Activated CD4-positive, CD25-positive, alpha-beta regulatory T cell (primary cell): ENCODE measurements at places on chromosomes 13 and 19.

DNA sequence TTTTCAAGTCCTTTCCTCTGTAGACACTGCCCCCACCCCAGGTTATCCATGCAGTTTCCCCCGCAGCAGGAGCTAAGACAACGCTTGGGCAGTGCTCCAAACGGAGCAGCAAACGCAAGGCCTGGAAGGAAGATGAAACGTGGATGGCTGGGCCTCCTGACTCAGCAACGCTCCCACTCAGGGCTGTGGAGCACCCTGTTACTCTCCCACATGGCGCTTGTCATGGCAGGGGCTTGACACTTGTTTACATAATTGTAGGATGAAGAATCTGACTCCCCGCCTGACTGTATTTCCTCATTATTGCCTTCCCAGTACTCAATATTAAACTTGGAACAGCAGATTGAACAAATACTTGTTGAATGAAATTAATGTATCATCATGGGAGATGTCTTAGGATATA, 799 bp upstream of the C1QTNF9B start:
- no peak for DNase-seq

DNA sequence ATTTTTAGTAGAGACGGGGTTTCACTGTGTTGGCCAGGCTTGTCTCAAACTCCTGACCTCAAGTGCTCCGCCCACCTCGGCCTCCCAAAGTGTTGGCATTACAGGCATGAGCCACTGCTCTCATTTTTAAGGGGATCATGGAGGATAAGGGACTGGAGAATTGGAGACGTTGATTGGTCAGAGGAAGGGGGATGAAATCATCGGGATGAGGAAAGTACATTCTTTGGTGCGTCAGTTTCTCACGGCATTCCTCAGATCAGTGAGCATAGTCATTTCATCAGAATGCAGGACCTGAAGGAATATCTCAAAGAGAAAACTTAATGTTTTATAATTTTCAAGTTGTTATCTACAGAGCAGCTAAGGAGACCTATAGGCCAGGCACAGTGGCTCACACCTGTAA, 14.0 kb downstream of the ZNF114 start:
- DNase-seq = no peak

- no peak for DNase-seq
Measured at GRCh38 chr19:52665529-52665928, 27.4 kb upstream of the ZNF83 start.

DNA sequence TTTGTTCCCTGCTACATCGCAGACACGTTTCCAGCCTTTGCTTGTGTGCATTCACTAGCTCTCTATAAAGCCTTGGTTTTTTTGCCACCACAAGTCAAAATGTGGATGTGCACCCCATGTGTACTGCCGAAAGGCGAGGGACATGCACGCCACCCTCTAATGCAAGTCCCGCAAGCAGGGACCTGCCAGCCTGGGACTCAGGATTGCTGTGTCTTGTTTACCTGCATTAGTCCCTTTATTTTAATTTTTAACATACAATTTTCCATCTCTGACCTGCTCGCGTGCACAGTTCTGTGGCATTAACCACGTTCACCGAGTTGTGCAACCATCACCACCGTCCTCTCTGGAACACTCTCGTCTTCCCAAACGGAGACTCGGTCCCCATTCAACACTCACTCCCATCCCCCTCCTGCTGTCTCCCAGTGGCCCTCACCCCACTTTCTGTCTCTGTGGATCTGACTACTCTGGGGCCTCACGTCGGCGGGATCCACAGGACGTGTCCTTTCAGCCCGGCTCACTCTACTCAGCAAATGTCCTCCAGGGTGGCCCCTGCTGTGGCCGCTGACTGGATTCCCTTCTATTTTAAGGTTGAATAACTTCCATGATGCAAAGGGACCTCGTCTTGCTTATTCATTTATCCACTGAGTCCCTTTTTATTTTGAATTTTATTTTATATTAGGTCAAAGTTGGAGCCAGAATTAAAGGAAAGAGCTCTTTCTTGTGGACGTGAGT, 58.4 kb downstream of the RASA3 start:
- no peak for DNase-seq

- DNase-seq = no peak
Measured at GRCh38 chr19:32498648-32499200, 82.3 kb upstream of the PDCD5 start.

DNA sequence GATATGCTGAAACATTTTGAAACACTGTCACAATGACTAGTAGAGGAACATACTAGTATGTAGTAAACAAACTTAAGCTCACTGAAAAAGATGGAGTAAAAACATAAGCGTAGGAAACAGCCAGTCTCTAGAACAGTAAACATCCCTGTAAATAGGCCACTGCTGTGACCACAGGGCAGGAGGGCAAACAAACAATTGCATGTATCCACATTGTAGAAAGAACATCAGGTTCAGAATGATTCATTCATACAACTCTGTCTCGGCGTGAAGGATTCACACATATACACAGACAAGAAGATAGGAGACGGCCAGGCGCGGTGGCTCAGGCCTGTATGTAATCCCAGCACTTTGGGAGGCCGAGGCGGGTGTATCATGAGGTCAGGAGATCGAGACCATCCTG, 390.1 kb downstream of the IRS2 start:
- DNase-seq = no peak

DNA sequence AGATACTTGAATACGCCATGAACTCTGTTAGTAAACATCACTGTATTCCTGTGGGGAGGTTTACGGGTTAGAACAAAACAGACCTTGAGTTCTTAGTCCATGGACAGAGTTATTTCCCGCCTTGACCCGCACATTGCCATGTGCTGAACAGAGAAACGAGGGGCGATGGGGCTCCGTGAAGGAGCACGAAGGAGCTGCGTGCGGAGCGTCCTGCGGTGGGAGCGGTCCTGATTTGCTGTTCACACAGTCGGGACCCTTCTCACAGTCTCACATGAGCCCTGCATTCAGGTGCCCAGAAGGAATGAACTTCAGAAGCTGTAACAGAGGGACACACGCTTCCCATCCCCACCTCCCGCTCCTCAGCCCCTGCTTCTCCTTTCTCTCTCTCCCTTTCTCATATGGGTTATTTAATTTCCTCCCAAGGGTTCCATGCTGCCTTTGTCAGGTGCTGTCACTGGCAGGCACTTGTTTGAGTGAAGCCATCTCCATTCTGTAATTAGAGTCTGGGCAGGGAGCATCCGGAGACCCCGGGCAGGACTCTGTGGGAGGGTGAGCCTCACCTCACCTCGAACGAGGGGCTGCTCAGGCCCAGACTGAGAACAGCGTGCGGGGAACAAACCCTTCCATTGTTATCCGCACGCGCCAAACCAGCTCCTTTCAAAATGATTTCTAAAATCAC, 76.9 kb downstream of the TEX29 start:
- DNase-seq = no peak

DNA sequence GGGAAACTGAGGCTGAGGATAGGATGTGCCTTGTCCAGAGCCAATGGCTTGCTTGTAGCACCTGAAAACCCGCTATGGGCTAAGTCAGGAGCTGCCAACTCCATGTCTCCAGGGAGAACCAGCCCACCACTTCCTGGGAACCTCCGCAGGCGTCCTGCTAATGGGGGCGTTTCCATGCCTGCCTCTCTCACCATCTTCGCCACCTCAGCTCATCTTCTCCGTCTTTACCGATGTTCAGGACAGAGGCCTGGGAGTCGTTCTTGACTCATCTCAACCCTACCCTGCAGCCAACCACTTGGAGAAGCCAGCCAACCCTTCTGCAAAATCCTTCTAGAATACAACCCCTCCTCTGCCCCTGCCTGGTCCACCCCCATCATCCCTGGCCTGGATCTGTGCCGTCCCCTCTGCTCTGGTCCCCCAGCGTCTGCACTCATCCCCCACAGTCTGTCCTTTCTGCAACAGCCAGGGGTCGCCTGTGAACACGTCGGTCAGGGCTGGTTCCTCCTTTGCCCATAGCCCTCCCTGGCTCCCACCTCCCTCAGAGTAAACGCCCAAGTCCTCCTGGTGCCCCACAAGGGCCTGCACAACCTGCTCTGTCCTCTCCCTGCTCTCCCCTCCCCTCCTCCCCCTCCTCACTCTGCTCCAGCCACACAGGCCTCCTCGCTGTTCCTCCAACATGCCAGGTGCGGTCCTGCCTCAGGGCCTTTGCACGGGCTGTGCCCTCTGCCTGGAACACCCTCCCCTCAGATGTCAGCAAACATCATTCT, 31.0 kb downstream of the PTPRS start:
- no peak for DNase-seq

GRCh38 chr13:27637289-27637626, 15.6 kb downstream of the POLR1D start:
- no peak for DNase-seq

GRCh38 chr13:61170856-61171255, 244.8 kb downstream of the PCDH20 start:
- DNase-seq = no peak

DNA sequence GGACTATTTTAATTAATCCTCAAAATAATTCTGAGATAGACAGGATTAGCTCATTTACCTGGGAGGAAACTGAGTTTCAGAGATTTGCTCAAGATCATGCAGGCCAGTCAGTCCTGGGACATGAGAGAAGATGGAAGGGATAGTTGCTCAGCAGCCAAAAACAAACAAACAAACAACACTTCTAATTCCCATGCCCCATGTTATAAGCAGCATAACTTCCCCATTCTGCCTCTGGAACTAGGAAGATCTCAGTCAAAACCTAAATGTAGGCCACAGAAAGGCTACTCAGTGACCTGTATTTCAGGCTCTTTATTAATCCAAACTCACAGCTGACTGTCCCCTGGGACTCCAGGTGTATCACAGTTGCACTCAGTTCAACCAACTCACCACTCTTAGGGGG, 489.2 kb upstream of the NBEA start:
- DNase-seq = no peak

DNA sequence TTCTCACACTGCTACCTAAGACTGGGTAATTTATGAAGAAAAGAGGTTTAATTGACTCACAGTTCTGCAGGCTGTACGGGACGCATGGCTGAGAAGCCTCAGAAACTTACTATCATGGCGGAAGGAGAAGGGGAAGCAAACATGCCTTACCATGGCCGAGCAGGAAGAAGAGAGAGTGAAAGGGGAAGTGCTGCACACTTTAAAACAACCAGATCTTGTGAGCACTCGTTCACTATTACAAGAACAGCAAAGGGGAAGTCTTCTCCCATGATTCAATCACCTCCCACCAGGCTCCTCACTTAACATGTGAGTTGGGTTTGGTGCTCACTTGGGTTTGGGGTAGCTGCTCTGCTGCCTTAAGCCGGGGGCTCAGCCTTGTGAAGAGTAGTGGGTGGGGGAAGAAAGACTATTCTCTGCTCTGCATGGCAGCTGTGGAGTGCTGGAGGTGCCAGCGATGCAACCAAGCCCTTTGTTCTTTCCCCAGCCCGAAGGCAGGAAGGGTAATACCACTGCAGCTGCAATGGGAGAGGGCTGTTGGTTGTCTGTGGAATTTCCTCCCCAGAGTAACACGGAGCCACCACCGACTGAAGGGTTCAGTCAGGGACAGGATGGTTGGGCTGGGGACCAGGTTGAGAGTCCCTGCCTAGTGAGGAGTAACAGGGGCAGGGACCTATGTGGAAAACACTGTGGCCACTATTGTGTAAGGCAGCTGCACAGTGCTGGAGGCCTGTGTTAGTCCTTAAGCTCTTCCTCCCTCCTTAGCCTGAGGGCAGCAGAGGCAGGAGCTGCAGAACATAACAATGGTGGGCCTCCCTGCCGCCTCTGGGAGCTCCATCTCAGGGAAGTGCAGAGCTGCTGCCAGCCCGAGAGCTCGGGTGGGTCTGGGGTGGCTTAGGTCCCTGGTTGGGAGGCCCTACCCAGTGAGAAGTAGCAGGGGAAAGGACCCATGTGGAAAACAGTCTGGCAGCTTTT, 1262.5 kb downstream of the EFNB2 start:
- no peak for DNase-seq

- DNase-seq = no peak
Measured at GRCh38 chr13:111233080-111233479, 87.4 kb upstream of the TEX29 start.

GRCh38 chr19:29487432-29487831, 38.4 kb upstream of the VSTM2B start:
- DNase-seq = no peak

DNA sequence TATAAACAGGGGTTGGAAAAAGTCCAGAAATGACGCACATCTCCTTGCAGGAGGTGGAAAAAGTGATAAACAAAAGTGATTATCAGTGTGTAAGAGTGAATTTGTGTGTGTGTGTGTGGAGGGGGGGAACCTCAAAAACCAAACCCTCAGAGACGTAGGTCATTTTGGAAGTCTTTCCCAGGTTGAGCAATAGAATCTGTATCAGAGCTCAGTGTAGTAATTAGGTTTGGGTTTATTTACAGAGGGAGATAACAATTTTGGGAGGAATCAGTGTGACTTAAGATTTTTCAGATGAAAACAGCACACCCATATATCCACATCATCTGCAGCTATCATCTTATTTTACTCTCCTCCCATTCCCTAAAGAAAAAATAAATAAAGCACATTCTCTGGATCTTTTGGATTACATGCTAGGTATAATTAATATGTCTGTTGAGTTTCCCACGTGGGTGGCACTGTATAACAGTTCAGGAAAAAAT, 406.4 kb downstream of the FGF9 start:
- no peak for DNase-seq

DNA sequence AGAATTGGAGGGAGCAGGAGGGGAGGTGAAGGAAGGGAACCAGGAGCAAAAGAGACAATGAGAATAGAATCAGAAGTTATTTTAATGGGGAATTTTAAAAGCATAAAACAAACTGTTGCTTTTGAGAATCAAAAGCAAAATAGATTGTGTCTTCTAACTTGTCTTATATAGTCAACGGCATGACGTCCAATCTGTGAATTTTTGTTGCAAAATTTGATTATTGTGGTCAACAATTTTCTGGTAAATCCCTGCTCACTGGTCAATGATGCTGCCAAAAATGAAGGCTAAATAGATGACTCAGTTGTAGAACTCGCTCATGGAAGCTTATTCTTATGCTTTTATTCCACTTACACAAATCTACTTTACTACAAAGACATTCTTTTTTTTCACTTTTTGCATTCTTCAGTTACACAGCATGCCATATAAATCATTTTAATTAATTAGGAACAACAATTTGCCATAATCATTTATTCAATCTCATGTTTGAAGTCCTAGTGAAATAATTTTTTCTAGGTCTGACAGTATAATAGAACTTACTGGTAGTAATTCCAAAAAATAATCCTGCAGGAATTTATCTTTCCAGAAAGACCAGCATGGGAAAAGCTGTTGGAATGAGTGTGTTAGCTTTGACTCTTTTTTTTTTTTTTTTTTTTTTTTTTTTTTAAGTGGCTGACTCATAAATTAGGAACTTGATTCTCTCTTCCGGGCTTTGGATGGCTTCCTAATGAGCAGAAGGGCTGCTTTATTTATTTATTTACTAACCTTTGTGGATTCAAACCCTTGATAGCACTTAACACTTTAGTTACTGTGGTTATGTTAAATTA, 256.9 kb downstream of the SPRY2 start:
- DNase-seq = no peak
